ENCODE measurements at places on chromosomes 2 and 18.

DNA sequence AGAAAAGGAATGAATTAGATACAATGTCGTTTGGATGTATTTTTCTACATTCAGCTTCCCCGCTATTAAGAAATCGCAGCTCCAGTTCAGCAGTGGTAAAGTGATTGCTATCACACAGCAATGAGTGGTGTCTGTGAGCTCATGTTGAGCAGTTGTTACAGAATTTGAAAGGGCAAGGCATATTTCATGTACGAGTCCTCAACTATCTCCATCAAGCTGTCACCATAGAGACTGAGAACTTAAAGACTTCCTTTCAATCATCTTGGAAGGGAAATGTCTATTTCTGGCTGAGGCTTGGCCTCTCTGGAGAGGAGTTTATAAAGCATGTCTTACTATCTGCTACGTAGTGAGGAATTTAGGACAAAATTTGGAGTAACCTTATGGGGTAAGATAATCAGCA, 24.4 kb upstream of the FAM117B start:
- DNase-seq, result no peak

- no peak for DNase-seq
Measured at GRCh38 chr2:114007436-114007835, 117.5 kb downstream of the ACTR3 start.

GRCh38 chr2:149438330-149438960, 108.1 kb downstream of the LYPD6 start:
- no peak for DNase-seq

DNA sequence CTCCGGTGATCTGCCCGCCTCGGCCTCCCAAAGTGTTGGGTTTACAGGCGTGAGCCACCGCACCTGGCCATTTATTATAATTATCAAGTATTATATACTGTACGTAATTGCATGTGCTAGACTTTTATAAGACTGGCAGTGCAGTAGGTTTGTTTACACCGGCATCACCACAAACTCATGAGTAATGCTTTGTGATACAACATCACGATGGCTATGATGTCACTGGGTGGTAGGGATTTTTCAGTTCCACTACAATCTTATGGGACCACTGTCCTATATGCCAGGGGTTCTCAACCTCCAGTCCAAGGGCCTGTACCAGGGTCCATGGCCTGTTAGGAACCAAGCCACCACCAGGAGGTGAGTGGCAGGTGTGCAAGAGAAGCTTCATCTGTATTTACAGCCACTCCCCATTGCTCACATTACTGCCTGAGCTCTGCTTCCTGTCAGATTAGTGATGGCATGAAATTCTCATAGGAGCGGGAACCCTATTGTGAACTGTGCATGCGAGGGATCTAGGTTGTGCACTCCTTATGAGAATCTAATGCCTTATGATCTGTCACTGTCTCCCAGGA, 9.4 kb downstream of the SCYGR4 start:
- no peak for DNase-seq

DNA sequence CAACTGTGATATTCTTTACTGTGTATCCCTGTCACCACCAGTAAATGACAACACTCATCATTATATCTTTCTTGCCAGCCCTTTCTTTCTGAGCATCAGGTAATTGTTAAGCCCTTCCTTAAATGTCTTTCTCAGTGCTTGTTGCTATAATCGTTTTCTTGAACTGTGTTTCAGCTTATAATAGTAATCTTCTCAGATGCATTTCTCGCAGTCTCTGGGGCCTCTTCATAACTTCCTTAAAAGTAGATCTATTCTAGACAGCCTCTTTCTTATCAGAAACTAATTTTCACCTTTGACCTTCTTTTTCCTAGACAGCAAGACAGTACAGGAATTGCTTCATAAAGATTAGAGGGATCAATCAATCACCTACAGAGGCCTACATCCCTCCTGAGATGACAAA, 648.1 kb downstream of the CPS1 start:
- no peak for DNase-seq

GRCh38 chr2:156023229-156023869, 309.2 kb downstream of the NR4A2 start:
- DNase-seq, result no peak

DNA sequence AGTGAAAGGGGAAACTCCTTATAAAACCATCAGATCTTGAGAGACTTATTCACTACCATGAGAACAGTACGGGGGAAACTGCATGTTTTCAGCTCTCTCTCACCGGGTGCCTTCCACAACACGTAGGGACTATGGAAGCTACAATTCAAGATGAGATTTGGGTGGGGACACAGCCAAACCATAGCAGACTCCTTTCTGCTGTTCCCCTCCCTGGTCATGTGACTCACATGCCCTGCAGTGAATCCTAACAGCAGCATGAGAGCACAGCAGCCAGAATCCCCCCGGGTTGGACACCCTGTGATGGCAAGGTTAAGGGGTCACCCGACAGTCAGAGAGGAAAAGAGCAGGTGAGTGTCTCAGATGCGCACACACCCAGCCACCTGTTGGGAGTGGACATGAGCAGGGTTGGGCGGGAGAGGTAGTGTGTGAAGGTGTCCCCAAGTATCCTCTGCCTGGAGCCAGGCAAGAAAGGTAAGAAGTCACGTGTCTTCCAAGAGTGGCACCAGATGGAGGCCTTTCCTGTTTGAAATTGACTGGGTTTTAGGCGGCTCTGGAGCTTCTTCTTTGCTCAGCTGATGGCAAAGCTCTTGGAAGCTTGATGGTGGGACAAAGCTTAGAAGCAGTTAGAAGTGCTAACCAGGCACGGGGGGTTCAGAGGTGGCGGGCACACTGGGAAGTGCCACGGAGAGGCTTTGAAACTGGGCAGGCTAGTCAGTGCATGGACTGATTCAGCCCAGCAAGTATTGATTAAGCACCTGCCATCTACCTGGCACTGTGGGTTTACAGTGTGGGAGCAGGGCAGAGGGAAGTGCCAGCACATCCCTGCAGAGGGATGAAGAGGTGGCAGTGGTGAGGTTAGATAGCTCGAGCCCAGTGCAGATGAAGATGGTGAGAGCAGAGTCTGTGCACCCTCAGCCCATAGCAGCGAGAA, 68.7 kb downstream of the RHOB start:
- DNase-seq, result no peak

DNA sequence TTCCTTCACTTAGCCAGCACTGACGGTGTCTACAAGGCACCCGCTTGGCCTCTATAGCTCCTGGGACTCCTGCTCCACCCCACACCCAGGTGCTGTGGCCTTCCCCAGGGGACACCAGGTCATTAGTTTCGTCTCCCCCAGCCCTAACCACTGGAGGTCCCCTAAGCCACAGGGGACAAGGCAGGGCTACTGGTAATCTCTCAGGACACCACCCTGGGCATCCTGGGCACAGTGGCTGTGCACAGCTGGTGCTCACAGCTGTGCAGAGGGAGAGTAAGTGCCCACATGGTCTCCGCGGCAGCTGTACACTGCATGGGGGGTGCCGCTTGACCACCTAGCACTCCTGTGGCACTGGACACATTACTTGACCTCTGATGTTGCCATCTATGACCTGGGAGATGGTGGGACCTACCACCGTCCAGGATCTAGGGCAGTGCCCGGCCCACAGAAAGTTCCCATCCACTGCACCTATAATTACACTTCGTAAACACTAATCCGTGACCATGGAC, 134.0 kb downstream of the HDAC4 start:
- no peak for DNase-seq

GRCh38 chr2:154402213-154402612, 296.3 kb upstream of the KCNJ3 start:
- no peak for DNase-seq

- DNase-seq, result no peak
Measured at GRCh38 chr18:12880541-12880910, 3.5 kb downstream of the PTPN2 start.

- no peak for DNase-seq
Measured at GRCh38 chr18:11607906-11608305, 1.5 kb upstream of the SLC35G4 start.

DNA sequence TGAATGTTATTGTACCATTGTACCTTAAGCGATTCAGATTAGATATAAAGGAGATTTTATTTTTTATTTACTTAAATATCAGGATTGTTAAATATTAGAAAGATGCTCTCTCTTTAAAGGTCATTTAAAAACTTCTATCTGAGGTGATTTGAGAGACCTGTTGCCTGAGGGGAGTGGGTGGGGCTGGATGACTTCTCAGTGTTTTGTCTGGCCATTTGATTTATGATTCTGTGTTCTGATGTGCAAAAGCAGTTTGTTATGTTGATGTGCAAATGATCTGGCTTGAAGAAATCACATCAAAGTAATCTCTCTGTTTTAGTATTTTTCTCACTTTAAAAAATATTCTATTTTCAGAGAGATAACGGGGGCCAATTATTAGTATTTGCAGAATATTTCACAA, 370.8 kb downstream of the NUP35 start:
- DNase-seq, result no peak

- DNase-seq, result no peak
Measured at GRCh38 chr2:152505495-152505906, 170.5 kb downstream of the FMNL2 start.

- DNase-seq, result no peak
Measured at GRCh38 chr2:10987439-10987838, 75.7 kb downstream of the KCNF1 start.

Data from H9 (cell line).